ENCODE measurements at places on chromosomes 3 and 15. TPM values are rescaled to one million over a fixed set of nuclear protein-coding genes. Genes with fewer than 3 reads are reported as not detected.

Gene GNAT1
- not detected for total RNA-seq

Gene INKA1
- total RNA-seq: 7.6 TPM

Gene CPNE4
- total RNA-seq: 0.47 TPM

Gene TMCO5A
- not detected for total RNA-seq

DNA sequence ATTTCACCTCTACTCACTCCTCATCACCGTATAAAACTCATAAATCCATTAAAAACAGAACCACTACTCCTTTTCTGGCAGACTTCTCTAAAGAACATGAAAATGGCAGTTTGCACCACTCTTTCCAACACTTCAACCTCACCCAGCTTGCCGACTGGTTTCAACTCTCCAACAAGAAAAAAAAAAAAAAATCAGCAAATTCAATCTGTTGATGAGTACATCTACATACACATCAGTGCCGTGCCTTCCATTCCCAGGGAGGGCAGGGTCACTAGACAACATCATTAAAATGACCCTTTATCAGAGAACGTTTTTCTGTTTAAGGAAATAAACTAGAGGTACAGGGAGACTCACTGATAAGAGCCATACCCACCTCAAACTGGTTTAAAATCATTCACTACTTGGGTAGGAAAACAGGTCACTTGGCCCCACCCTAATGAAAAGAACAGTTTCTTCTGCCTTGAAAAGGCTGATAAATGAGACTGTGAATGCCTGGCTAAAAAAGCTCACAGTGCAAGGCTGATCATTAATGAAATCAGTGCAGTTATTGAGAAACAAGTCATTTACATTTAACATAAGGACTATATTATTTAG, 6.0 kb downstream of the ANXA2 start:
- DNase-seq: no peak

DNA sequence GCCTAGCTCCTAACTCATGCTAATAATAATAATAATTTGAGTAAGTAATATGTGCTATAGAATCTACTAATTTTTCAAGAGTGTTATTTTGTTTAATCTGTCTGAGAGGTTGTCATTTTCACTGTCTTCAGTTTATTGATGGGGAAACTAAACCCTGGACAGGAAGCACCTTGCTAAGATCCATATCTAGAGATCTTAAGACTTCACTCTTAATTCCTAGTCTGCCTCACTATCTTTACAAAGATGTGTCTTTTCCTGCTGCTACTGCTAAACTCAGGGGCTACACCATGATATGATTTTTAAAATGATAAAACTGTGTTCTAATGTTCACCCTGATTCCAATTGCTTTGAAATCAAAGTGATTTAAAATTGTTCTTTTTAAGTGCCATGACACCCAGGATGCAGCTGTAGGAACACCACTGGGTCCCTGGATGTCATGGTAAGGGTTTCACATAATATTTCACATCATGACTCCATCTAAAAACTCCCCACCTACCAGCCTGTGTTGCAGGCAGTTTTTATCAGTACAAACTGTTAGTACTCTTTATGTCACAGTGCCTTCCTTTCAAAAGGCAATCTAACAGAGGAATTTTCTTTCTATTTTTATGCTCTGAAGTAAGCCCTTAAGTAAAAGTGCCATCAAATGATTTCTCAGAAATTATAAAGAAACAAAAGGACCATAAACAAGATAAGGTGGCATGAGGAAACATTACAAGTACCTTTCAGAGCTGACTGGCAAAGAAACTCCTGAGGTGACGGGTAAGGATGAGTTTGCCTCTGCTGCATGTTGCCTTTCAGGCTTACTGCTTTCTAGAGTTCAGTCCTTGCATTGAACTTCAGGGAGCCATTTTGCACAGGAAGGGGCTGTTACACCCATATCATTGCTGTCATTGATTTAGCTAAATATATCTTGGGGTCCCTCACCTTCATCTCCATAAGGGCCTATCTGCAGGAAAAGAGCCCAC, 160.1 kb upstream of the SATB1 start:
- no peak for DNase-seq

DNA sequence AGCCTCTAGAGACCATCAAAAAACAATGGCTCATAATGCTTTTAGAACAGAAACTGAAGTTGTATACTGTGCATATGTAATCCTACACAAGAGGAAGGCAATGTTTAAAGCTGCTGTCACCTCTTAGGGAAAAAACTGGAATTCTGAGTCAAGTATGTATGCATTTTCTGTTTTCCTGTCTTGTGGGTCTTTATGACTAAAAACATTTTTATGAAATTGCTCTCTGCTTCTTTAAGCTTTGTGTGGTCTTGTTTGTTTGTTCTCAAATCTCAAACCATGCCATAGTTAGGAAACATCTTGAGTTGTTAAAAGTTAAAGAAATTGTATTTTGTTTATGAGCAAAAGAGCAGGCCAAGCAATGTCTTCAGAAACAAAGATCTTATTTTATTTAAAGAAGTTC, 80.9 kb upstream of the SOX2 start:
- no peak for DNase-seq

- DNase-seq: peak; percentile 87
Measured at GRCh38 chr15:75694241-75695182, 18.1 kb downstream of the CSPG4 start.

GRCh38 chr15:68795298-68795848, 25.3 kb downstream of the ANP32A start:
- peak; percentile 91 for DNase-seq

DNA sequence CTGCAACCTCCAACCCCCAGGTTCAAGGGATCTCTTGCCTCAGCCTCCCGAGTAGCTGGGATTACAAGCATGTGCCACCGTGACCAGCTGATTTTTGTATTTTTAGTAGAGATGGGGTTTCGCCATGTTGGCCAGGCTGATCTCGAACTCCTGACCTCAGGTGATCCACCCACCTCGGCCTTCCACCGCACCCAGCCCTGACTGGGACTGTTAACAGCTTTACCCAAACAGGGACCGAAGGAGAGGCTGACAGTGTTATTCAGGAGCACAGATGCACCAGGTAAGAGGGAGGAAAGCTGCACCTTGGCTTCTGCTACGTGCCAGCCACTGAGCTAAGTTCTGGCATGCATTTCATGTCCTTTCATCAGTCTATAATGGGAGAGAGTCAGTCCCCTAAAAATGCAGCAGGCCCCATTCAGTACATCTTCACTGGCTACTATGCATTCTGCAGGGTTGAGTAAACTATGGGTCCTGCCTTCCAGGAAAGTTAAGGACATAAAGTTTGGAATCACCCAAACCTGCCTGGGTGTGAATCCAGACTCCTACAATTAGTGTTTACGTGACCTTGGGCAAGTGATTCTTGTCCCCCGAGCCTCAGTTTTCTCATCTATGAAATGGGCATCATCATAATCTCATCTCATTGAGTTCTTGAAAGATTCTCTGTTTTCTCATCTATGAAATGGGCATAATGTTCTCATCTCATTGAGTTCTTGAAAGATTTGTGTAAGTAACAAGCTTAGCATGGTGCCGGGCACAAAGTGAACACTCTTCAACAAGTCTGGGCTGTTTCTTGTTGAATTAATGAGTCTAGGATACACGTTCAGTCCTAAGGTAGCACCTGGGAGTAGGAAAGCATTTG, 82.2 kb downstream of the CPN2 start:
- no peak for DNase-seq

DNA sequence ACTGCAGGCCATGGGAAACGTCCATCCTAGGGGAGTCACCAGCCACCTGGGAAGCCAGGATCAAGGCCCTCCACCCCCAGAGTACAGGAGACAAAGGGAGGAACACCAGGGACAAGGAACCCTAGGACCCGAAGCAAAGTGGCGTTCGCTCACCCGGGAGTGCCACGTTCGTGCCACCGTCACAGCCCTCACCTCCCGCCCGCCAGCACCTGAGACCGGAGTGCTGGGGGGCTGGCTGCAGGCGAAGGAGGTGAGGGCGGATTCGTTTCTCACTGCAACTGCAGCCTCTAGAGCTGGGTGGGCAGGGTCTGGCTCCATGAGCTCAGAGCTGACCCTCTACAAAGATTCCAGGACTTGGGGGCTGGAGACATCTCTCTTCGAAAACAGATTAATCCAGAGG, 26.3 kb downstream of the ZDHHC19 start:
- no peak for DNase-seq

DNA sequence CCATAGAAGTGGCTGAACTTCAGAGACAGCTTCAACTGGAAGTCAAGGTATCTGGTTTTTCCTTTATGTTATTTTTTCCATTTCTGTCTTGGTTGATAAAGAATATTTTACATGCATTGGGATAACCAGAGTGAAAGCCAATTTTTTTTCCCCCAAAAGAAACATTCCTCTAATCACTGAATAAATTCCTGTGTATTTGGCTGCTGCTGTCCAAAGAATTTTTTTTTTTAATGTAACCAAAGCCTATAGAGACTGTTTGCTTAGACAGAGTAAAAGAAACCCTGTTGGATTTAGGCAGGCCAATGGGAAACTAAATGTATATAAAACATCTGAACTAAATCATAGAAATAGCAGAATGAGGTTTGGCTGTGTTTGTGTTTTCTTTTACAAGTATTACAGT, 75.2 kb downstream of the CGNL1 start:
- no peak for DNase-seq

DNA sequence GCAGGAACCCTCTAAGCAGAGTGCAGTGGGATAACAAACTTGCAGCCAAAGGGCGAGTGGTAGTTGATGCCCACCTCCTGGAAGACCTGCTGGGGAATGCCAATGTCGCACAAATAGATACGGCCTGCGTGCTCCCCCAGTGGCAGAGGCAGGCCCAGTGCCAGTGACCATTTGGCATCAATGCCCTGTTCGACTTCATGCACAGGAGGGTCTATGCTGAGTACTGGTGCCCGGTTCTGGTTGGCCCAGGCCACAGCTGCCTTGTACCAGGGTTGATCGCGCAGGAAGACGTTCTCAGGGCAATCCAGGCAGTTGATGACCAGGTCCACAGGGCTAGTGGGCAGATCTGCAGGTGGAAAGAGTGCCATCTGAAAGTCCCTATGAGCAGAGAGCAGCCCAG, 17.0 kb downstream of the CLK3 start:
- peak; percentile 38 for DNase-seq

- DNase-seq: no peak
Measured at GRCh38 chr3:49567406-49567805, 13.1 kb downstream of the BSN start.

- DNase-seq: no peak
Measured at GRCh38 chr3:173038484-173038871, 102.6 kb downstream of the SPATA16 start.

Measured in upper lobe of left lung (tissue), 6 donors.